Colonic mucosa (tissue), 4 donors: ENCODE measurements at places on chromosomes 4 and X.

DNA sequence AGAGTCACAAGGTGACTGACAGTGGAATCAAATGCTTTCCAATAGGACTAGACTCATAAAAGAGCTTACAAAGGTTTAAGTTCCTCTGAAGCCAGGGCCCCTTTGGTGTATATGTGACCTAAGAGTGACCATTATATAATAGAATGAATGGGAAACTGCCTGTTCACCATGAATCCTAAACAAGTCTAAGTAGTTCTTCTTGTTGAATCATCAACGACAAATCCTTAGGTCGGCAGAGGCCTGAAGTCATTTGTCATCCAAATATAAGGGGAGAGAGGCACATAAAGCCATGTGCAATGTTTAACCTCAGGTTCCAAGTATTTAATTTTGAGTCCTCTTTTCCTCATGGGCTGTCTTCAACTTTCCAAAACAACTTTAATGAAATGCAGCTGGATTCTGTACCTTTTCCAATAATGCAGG, 122.4 kb downstream of the RASL11B start:
- H3K27ac ChIP-seq, result no peak overlapping the region
- H3K4me1 ChIP-seq, result no peaks in the 10 kb centered on the region
- no peak overlapping the region for H3K4me3 ChIP-seq
- H3K27me3 ChIP-seq, result no peaks in the 10 kb centered on the region
- no peaks in the 10 kb centered on the region for H3K36me3 ChIP-seq

GRCh38 chr4:172762895-172763294, 405.7 kb upstream of the GALNT7 start:
- no peak for DNase-seq
- no peaks in the 10 kb centered on the region for H3K27me3 ChIP-seq
- H3K4me3 ChIP-seq, result no peak overlapping the region
- no peak overlapping the region for H3K27ac ChIP-seq

- H3K4me1 ChIP-seq, result peaks cover 4% of the 10 kb centered on the region
- H3K4me3 ChIP-seq, result no peak overlapping the region
- H3K27me3 ChIP-seq, result no peaks in the 10 kb centered on the region
Observed at GRCh38 chr4:7956270-7956808, 16.7 kb upstream of the AFAP1 start.

DNA sequence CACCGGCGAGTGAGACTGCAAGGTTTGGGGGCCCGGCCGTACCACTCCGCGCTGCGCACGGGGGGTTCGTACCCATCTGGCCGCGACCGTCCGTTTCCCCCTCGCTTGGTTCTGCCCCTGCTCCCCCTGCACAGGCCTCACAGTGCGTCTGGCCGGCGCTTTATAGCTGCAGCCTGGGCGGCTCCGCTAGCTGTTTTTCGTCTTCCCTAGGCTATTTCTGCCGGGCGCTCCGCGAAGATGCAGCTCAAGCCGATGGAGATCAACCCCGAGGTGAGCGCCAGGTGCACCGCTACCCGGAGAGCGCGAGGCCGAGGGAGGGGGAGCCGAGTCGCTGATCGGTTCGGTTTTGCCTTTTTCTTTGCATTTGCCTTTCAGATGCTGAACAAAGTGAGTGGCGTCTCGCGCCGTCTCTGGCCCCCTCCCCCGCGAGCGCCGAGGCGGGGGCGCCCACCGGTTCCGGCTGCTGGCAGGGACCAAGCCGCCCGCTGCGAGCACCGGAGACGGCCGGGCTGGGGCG, at the start of gene UCHL1:
Gene UCHL1, plus strand, starts transcription at position 189 of the 517 bp plus-strand sequence. Its CDS starts 49 bp downstream, at position 238.
- peaks cover 12% of the 10 kb centered on the region for H3K4me1 ChIP-seq
- peak within 1 kb of the TSS; percentile 48 for H3K4me3 ChIP-seq
- H3K27ac ChIP-seq, result no peak within 1 kb of the TSS
- DNase-seq, result no peak

DNA sequence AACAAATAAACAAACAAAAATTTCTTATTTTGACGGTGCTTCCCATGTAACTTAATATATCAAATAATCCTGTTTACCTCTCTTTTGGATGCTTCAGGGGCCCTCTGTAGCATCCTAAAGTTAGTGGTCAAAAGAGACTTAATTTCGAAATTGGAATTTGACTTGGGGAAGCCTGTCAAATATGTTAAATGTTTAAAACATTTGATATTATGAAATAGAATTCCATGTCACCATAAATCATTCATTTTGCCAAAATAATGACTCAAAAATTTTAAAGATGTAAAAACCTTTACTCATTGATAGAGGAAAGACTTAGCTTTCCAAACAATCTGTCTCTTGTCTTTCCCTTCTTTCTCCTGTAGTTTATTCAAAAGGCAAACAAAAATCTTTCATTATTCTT, 20.6 kb upstream of the TEX13A start:
- no peak overlapping the region for H3K4me3 ChIP-seq
- no peaks in the 10 kb centered on the region for H3K4me1 ChIP-seq

DNA sequence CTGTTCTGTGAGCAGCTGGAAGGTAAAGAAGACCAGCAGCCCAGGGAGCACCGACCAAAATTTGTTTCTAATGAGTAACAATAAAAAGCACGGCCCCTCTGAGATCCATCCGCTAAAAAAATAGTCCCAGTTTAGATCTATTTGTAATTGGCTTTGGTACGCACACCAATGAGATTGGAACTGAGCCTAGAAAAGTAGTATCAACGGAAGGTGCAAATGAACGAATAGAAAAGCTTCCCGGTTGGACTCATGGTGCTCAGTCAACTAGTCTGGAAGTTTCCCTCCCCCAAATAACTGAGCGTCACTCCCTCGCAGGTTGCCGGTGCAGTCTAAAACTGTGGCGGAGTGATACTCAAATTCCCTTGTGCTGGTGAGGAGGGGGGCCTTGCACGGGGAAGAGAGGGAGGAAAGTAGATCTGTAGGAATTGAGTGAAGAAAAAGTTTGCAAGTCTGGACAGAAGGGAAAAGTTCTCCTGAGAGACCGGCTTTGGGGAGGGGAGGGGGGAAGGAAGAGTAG, at the start of gene COL4A5:
Gene COL4A5, plus strand, starts transcription at position 413 of the 517 bp plus-strand sequence. CDS start 288 bp downstream, outside the sequence.
- no peak for DNase-seq
- H3K4me3 ChIP-seq, result no peak within 1 kb of the TSS
- no peaks in the 10 kb centered on the region for H3K36me3 ChIP-seq
- H3K27ac ChIP-seq, result no peak within 1 kb of the TSS
- H3K27me3 ChIP-seq, result peaks cover 15% of the 10 kb centered on the region

DNA sequence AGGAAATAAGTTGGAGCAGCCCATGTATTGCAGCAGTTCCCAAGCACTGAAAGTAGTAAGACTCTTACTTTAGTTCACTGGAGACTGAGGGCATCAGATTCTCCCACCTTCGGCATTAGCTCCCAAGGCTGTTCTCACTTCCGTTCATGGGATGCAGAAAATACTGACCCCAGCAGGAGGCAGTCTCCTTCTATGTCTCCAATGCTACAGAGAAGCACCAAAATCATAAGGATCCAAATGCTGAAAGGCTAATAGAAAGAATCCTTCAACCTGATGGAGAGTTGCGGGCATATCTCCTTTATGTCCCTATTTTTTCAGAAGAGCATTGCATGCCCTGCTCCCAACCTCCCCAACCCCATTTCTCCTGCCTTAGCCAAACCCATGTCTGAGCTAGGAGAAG, 32.4 kb downstream of the ADH7 start:
- DNase-seq, result no peak
- H3K27me3 ChIP-seq, result no peaks in the 10 kb centered on the region
- H3K4me1 ChIP-seq, result peaks cover 10% of the 10 kb centered on the region
- no peak overlapping the region for H3K27ac ChIP-seq
- no peaks in the 10 kb centered on the region for H3K36me3 ChIP-seq

DNA sequence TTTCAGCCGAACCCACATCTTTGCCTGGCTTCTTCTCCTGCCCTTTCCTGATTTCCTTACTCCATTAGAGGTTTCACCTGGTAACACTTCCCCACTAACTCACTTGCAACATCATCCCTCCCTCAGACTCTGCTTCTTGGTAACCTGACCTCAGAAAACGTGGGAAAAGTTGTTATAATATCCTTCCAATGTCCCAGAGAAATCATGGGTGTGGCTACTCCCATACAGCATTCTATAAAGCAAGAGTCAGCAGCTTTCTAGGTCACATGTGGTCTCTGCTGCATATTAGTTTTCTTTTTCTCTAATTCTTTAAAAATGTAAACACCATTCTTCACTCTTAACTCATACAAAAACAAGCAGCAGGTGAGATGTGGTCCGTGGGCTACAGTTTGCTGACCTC, 283.1 kb upstream of the MAOA start:
- DNase-seq, result no peak
- no peaks in the 10 kb centered on the region for H3K27me3 ChIP-seq
- H3K36me3 ChIP-seq, result no peaks in the 10 kb centered on the region
- no peak overlapping the region for H3K27ac ChIP-seq
- no peak overlapping the region for H3K4me3 ChIP-seq

GRCh38 chr4:21890231-21890630, 58.3 kb downstream of the KCNIP4 start:
- no peak overlapping the region for H3K27ac ChIP-seq
- no peak overlapping the region for H3K4me3 ChIP-seq
- DNase-seq, result no peak
- no peaks in the 10 kb centered on the region for H3K36me3 ChIP-seq

DNA sequence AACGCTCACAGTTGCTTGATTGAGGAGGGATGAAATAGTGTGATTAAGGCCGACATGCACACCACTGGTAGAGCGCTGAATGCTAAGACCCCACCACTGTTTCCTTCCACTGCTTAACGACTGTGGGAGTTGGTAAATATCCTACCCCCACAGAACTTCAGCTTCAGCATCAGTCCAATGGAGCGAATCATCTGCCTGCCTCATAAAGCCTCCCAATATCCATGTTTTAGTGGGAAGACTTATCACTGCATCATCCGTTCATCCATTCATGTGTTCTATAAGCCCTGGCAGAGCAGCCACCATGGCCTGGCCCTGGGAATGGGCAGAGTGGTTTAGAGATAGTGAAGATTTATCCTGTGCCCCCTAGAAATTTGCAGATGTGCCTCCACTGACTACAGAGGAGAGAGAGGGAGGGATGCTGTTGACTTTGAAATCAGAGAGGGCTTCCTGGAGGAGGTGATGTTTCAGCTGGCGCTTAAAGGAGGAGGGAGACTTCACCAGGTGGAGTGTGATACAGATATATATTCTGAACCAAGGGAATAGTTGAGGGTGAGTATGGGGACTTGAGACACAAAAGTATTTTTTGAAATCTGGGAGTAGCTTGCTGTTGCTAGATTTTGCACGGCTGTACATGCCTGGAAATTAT, 71.9 kb upstream of the STX18 start:
- DNase-seq, result no peak
- H3K27ac ChIP-seq, result no peak overlapping the region
- no peaks in the 10 kb centered on the region for H3K27me3 ChIP-seq
- H3K4me1 ChIP-seq, result no peaks in the 10 kb centered on the region
- no peak overlapping the region for H3K4me3 ChIP-seq

DNA sequence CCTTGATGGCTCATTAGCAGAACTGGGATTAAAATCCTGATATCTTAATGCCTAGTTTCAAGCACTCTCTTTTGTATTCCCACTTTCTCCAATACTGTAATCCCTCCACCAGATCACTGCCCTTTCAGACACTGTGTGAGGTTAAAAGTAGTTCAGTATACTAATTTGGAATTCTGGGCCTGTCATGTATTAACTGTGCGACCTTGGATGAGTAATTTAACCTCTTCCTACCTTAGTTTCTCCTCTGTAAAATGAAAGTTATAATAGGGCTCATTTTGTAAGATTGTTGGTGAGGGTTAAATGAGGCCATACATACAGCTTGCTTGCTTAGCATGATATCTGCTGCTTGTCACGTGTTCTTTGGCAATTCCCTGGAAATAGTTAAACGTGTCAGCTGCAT, 207.3 kb upstream of the HS3ST1 start:
- H3K4me3 ChIP-seq, result no peak overlapping the region
- H3K27ac ChIP-seq, result no peak overlapping the region
- no peaks in the 10 kb centered on the region for H3K4me1 ChIP-seq
- no peaks in the 10 kb centered on the region for H3K36me3 ChIP-seq
- H3K27me3 ChIP-seq, result no peaks in the 10 kb centered on the region

GRCh38 chrX:108138814-108139702, 47.5 kb downstream of the ATG4A start:
- DNase-seq, result no peak
- no peaks in the 10 kb centered on the region for H3K36me3 ChIP-seq
- no peak overlapping the region for H3K4me3 ChIP-seq
- H3K27ac ChIP-seq, result no peak overlapping the region
- no peaks in the 10 kb centered on the region for H3K4me1 ChIP-seq

GRCh38 chr4:76441881-76442280, 6.9 kb downstream of the SHROOM3 start:
- H3K4me3 ChIP-seq, result no peak overlapping the region
- no peaks in the 10 kb centered on the region for H3K36me3 ChIP-seq
- H3K4me1 ChIP-seq, result no peaks in the 10 kb centered on the region
- no peaks in the 10 kb centered on the region for H3K27me3 ChIP-seq
- H3K27ac ChIP-seq, result no peak overlapping the region

DNA sequence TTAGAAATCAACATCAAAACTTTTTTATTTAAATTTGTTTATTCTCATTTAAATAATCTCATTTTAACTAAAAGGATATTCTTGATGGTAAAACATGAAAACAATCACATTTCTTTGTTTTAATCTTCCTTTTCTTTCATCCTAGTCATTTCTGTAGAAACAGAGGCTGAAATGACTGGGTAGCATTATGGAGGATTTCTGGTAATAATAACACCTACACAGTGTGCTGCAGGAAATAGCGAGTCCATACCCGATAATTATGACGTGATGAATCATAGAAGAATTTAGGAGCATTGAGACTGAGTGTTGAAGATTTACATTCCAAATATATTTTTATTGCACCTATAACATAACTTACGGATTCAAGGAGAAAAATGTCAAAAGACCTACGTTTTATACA, 31.4 kb upstream of the BBS12 start:
- H3K27ac ChIP-seq, result no peak overlapping the region
- no peaks in the 10 kb centered on the region for H3K36me3 ChIP-seq
- no peak for DNase-seq
- no peak overlapping the region for H3K4me3 ChIP-seq
- H3K27me3 ChIP-seq, result no peaks in the 10 kb centered on the region

- no peak for DNase-seq
Observed at GRCh38 chrX:95117556-95117955, 1443.5 kb downstream of the FAM133A start.

GRCh38 chrX:71579136-71579989, 1.1 kb downstream of the GCNA start:
- DNase-seq, result no peak
- no peaks in the 10 kb centered on the region for H3K4me1 ChIP-seq
- H3K27ac ChIP-seq, result no peak overlapping the region
- H3K36me3 ChIP-seq, result no peaks in the 10 kb centered on the region
- no peaks in the 10 kb centered on the region for H3K27me3 ChIP-seq

- no peak overlapping the region for H3K27ac ChIP-seq
- no peak overlapping the region for H3K4me3 ChIP-seq
- H3K27me3 ChIP-seq, result no peaks in the 10 kb centered on the region
- no peak for DNase-seq
- no peaks in the 10 kb centered on the region for H3K4me1 ChIP-seq
Observed at GRCh38 chr4:42878863-42879262, 13.7 kb upstream of the GRXCR1 start.

- no peaks in the 10 kb centered on the region for H3K4me1 ChIP-seq
- no peaks in the 10 kb centered on the region for H3K36me3 ChIP-seq
Observed at GRCh38 chrX:2314831-2315365, 185.9 kb downstream of the DHRSX start.
